ENCODE measurements at places on chromosomes 1 and 21.

- DNase-seq: no peak
Measured at GRCh38 chr1:212699625-212700222, at the start of gene BATF3. TSS of gene BATF3 (minus strand) at chr1:212699840. CDS start at chr1:212699762, 78 bp downstream.

GRCh38 chr1:109341944-109342930 is 35.4 kb upstream of the MYBPHL start:
- no peak for DNase-seq

- DNase-seq: no peak
Measured at GRCh38 chr1:93129507-93130099, 50.5 kb downstream of the MTF2 start.

DNA sequence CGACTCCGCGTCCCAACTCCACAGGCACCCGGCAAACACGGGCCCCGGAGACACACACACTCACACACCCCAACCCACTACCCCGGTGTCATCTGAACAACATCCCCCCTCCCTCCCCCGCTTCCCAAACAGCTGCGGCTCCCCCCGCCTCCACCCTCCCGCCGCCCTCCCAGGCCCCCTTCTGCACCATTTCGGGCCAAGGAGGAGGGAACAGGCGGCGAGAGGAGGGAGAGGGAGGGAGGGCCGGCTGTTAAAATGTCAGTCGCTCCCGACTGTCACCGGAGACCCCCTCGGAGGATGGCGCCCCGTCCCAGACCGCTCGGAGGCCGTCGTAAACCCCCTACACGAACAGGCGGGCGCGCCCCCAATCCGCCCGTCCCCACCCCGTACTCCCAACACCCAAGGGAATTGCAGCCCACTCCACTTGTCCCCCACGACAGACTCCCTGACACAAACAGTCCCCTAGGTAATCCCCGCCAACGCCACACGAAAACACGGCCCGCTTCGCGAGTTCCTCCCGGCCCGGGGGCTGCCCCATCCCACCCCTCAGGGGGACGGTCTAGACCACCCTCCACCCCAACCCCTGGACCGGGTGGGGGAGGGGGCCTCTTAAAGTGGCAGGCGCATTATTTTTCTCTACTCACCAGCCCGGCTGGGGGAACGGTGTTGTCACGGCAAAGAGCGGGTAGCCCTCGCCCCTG is 583 bp downstream of the MEF2D start:
- DNase-seq: no peak

DNA sequence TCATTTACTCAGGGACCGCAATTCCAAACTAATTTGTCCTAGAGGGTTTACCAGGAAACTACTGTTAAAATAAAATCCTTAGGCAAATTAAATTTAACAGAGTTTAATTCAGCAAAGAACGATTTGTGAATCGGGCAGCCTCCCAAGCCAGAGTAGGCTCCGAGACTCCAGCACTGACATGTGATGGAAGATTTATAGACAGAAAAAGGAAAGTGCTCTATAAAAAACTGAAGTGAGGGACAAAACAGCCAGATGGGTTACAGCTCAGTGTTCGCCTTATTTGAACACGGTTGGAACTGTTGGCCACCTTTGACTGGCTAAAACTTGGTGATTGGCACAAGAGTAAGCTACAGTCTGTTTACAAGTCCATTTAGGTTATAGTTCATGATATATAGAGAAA is 35.2 kb upstream of the RCSD1 start:
- no peak for DNase-seq

GRCh38 chr1:168497376-168497950 is 46.3 kb downstream of the XCL2 start:
- DNase-seq: no peak

DNA sequence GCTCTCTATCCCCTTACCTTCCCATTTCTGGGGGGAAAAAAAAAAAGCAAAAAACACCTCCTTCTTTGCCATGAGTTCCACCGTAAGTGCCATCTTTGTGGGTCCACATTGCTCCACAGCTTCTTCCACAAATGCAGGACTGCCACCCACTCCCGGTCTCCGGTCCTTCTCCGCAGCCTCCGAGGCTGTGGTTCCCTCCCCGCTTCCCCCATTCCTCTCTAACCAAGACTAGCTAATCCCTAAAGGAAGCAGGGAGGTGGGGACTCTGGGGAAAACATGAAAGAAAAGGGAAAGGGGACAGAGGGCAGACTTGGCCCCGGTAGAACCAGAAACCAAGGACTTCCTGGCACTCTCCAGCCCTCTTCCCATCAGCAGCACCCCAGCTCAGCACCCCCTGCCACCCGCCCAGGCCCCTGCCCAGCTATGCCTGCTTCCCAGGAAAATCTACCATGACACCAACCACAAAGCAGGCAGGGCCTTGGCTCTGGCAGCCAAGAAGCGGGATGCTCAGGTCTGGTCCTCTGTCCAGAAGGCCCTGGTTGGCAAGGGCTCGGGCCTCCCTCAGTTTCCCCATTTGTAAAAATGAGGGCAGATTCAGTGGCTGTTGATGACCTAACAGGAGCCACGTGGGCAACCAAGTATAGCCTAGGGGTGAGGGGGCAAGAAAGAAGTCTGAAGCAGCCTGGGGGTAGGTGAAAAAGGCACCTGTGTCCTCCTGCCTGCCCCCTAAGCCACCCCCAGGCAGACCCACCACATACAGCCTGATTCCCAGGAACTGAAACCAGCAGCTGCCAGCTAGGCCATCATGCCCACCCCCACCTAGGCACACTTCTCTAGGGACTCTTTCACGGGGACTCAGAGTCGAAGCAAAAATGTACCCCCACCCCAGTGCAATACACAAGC is 2.5 kb downstream of the EPHA2 start:
- DNase-seq: no peak

- peak; percentile 70 for DNase-seq
Measured at GRCh38 chr1:209850342-209850979, 22.7 kb downstream of the UTP25 start.

- no peak for DNase-seq
Measured at GRCh38 chr1:58204284-58204683, 342.2 kb downstream of the OMA1 start.

- DNase-seq: peak; percentile 48
Measured at GRCh38 chr1:34681480-34682451, 73.1 kb upstream of the GJB5 start.

DNA sequence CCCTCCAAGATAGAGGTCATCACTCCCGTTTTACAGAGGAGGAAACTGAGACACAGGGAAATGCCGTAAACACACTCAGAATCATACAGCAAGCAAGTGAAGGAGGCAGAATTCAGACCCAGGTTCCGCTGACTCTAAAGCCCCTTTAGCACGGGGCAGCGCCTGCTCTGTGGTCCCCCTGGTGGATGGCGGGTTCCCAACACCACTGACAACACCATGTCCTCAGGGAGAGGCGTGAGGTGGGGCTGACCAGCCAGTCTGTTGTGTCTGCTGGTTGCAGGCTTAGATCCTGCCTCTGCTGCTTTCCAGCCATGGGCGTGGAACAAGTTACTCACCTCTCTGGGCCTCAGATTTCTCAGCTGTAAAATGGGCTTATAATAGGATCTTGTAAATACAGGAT is 617.3 kb downstream of the MATN1 start:
- DNase-seq: no peak

- DNase-seq: no peak
Measured at GRCh38 chr1:214637125-214637524, 34.1 kb downstream of the CENPF start.

GRCh38 chr1:115239148-115239422 is 99.0 kb downstream of the NGF start:
- DNase-seq: no peak

DNA sequence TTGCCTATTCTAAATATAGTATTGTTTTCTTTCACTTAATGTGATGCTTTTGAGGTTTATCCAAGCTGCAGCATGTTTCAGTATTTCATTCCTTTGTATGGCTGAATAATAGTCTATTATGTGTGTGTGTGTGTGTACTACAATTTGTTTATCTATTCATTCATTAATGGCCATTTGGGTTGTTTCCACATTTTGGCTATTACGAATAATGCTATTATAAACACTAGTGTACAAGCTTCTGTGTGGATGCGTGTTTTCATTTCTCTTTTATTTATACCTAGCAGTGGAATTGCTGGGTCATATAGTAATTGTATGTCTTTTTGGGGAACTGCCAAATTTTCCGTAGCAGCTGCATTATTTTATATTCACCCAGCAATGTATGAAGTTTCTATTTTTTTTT is 15.0 kb upstream of the THEM5 start:
- peak; percentile 22 for DNase-seq

Data from putamen (tissue), 1 donor.